ENCODE measurements at places on chromosomes 2 and 18. TPM values are rescaled to one million over a fixed set of nuclear protein-coding genes. Genes with fewer than 3 reads are reported as not detected.

CDKL4 gene
- 0.30 TPM for total RNA-seq

KCNIP3 gene
- not detected for total RNA-seq

XIRP2 gene
- total RNA-seq, result not detected

PIAS2 gene
- 23.4 TPM for total RNA-seq

GRCh38 chr2:193900292-193900691 lies 1705.6 kb upstream of the TMEFF2 start:
- H3K27me3 ChIP-seq, result no peaks in the 10 kb centered on the region
- no peak overlapping the region for H3K4me3 ChIP-seq
- no peaks in the 10 kb centered on the region for H3K36me3 ChIP-seq
- no peak for DNase-seq
- H3K27ac ChIP-seq, result no peak overlapping the region

- no peak overlapping the region for H3K27ac ChIP-seq
- H3K4me1 ChIP-seq, result no peaks in the 10 kb centered on the region
- DNase-seq, result no peak
- no peaks in the 10 kb centered on the region for H3K36me3 ChIP-seq
- H3K4me3 ChIP-seq, result no peak overlapping the region
Observed at GRCh38 chr2:140274891-140275290, 1494.7 kb upstream of the NXPH2 start.

GRCh38 chr18:59996370-59996966 lies 96.7 kb downstream of the PMAIP1 start:
- no peaks in the 10 kb centered on the region for H3K4me1 ChIP-seq
- H3K36me3 ChIP-seq, result no peaks in the 10 kb centered on the region
- H3K4me3 ChIP-seq, result no peak overlapping the region
- no peak overlapping the region for H3K27ac ChIP-seq

DNA sequence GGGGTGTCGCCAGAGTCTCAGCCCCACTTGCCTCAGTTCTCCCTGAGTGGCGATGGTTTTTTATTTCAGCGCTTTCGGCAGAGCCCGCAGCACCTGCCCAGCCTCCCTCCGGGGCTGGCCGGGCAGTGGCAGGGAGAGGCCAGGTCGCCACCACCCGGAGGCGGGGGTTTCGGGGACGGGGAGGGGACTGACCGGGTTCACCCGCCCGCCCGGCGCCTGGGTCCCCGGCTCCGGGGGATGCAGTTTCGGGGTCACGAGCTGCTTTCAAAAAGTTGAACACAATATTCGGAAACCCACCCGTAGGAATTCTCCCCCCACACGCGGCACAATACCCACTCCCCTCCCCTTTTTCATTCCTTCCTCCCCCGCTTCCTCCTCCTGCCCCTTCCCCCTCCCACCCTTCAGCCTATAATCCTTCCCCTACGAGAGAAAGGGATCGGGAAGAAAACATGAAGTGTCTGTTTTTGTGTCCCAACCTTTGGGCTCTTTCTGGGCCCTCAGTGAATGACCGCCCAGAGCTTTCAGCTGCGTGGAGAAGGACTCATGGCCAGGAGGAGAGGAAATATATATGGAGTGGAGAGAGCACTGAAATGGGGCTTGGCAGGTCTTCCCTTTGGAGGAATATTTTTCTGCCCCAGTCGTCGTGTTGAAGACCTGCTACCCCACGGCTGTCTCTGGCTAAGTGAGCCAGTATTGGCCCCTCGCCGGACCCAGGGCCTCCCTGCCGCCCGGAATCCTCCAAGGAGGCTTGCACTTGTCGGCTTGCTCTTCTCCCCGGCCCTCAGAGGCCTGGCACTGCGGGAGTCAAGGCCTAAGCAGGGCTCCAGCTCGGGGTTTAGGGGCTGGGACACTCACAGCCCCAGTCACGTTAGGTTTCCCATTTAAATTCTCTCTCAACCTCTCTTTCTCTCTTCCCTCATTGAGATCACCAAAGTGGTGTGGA lies 2.1 kb upstream of the SIX3 start:
- DNase-seq, result no peak
- H3K4me1 ChIP-seq, result peaks cover 46% of the 10 kb centered on the region
- H3K27ac ChIP-seq, result no peak overlapping the region
- H3K4me3 ChIP-seq, result peak overlapping the region; percentile 22
- peaks cover 4% of the 10 kb centered on the region for H3K36me3 ChIP-seq

GRCh38 chr2:190867212-190867611 lies 13.4 kb upstream of the GLS start:
- H3K27ac ChIP-seq, result no peak overlapping the region
- peaks cover 6% of the 10 kb centered on the region for H3K36me3 ChIP-seq
- no peak overlapping the region for H3K4me3 ChIP-seq
- H3K4me1 ChIP-seq, result peaks cover 19% of the 10 kb centered on the region

GRCh38 chr2:199710551-199710950 lies 140.4 kb downstream of the FTCDNL1 start:
- no peak overlapping the region for H3K27ac ChIP-seq
- H3K4me3 ChIP-seq, result no peak overlapping the region

GRCh38 chr18:50849419-50849821 lies 29.5 kb upstream of the ME2 start:
- no peak overlapping the region for H3K4me3 ChIP-seq
- no peak for DNase-seq
- H3K27ac ChIP-seq, result no peak overlapping the region
- H3K4me1 ChIP-seq, result no peaks in the 10 kb centered on the region
- peaks cover 5% of the 10 kb centered on the region for H3K36me3 ChIP-seq

Measured in activated T-cell treated with anti-CD3 and anti-CD28 coated beads, Interleukin-2, amount 50 U/mL, for 72 hours (primary cell).